ENCODE measurements at places on chromosomes 7 and 10.

DNA sequence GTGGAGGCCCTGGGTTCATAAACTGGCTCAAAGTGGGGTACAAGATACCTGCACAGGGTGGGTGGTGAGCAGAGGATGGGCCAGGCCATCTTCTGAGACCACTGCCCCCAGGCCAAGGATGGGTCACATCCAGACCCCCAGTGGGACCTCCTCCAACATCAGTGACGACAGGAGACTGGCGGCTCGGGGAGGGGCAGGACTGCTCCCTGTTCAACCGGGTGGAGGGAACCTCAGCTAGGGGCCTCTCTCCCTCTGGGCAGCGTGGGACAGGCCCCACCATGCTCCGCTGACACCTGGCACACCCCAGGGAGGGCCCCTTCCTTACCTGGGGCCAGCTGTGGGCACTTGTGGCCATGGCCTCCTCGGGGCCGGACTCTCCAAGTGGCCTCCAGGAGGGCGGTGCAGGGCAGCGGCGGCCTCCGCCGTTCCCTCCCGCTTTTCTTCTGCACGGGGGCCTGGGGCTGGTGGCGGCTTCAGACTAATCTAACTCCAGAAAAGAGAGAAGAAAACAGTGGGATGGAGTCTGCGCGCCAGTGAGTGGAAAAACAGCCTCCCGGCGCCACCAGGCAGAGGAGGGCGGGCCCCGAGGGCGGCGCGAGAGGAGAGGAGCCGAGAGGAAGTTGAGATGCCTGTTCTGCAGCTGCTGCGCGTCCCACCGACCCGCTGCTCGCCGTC, at the start of gene CALHM2:
Gene CALHM2, minus strand, starts transcription at position 540 of the 675 bp plus-strand sequence. CDS start 2,429 bp downstream, outside the sequence.
- peak; percentile 24 for DNase-seq

- no peak for DNase-seq
These were observed 43.4 kb downstream of the IGF2BP3 start for GRCh38 chr7:23426876-23427275.

DNA sequence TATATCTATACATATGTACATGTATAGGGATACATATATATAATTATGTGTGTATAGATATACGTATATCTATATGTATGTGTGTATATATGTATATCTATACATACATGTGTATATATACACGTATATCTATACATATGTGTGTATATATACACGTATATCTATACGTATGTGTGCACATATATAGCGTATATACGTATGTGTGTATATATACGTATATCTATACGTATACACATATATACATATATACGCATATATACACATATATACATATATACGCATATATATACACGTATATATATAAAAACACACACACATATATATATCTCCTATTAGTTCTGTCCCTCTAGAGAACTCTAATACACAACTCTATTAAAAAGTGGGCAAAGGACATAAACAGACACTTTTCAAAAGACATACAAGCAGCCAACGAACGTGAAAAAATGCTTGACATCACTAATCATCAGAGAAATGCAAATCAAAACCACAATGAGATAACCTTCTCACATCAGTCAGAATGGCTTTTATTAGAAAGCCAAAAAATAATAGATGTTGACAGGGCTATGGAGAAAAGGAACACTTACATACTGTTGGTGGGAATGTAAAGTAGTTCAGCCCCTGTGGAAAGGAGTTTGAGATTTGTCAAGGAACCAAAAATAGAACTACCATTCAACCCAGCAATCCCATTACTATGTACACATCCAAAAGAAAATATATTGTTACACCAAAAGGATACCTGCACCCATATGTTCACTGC, 22.0 kb upstream of the TMEM120A start:
- DNase-seq: no peak

- DNase-seq: no peak
These were observed 133.4 kb downstream of the ABCA13 start for GRCh38 chr7:48304641-48305040.

DNA sequence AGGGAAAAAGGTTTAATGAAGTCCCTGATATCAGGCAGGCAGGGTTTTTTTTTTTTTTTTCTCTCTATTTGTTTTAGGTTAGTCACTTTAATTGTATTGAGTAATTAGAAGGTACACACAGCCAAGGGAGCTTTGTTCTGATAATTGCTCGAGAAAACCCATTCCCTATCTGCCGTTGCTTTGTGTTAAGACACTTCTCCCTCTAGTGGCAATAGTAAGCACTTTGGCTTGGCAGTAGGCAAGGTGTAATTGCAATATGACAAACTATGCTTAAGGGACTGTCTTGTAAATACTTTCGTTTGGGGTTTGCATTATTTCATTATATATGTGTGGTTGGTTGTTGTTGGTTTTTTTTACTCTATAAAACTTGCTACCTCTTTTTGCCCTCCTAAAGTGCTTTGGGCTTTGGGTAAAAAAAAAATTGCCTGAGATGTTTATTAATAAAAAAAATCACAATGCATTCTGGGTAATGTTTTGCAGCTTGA, 113.4 kb downstream of the BTRC start:
- DNase-seq: no peak

DNA sequence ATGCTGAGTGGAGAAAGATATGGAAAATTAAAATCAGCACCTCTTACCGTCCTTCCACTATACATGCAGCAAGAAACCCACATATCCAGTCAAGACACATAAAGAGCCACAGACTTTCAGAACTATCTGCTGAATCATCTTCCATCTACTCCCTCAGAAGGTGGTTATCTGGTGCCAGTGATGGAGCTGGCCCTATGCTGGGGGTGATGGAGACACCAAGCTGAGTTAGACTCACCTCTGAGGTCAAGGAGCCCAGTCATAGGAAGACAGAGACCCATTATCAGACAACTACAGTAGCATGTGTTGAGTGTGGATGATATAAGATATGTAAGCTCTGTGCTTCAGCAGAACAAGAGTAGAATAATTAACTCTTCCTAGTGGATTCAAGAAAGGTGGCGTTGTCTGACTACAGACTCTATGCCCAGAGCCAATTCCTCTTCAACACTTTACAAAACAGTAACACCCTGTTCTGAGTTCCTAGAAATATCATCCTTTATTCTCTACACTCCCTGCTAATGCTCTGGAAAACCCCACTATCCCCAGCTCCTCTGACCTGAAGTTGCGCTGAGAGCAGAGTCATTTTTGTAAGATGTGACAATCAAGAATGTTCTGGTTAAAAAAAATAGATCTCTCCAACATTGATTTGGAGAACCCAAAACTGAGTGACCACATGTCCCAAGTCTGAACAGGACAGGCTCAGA, 14.3 kb downstream of the CYP3A5 start:
- no peak for DNase-seq

- DNase-seq: no peak
These were observed 13.9 kb downstream of the TSPAN14 start for GRCh38 chr10:80468002-80468401.

- DNase-seq: no peak
These were observed 64.4 kb upstream of the AHR start for GRCh38 chr7:17234030-17234397.

DNA sequence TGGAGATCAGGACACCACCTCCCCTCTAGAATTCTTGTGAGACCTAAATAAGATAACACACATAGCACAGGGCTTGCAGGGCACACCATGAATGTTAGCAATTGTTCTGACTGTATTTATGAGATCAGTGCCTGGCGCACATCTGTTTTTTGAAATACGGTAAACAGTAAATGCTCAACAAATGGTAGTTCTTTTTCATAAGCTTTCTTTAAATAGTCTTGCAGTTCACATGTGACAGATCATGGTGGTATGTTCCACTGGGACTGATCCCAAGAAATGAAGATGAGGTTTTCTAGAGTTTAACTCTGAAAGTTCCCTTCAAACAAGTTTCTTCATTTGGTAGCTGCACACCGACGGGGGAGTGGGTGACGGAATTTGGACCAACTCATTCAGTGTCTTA, 34.8 kb downstream of the CREB5 start:
- no peak for DNase-seq

DNA sequence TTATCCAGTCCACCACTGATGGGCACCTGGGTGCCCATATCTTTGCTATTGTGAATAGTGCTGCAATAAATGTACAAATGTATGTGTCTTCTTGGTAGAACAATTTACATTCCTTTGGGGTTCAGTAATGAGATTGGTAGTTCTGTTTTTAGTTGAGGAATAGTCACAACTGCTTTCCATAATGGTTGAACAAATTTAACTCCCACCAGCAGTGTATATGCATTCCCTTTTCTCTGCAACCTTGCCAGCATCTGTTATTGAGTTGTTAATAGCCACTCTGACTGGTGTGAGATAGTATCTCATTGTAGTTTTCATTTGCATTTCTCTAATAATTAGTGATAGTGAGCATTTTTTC, 27.8 kb downstream of the COA1 start:
- no peak for DNase-seq

DNA sequence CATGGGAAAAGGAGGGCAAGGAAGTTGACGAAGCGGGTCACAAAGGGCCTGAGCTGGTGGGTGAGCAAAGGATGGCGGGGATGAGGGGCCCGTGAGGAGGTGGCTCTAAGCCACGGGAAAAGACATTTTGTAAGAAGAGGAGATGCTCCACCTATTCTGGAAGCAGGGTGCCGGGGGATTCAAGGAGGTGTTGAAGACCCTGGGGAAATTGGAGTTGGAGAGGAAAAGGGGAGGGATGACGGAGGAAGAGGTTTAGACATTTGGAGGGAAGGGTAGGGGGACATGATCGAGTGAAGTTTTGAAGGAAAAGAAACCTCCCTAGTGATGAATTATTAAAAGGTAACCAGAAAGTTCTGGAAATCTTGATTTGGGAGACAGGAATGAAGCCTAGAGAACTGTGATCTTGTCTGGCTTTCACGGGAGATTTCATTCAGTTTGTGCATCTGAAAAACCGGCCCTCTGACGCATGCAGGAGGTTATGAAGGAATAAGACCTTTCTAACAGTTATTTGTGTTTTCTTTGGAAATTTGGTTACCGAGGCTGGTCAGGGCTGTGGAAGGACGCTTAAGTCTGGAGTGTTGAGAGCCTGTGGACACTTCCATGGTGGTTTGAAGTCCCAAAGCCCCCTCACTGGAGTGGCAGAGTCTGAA, 1.4 kb downstream of the SMO start:
- DNase-seq: no peak

- DNase-seq: no peak
These were observed 94.4 kb upstream of the PRR15 start for GRCh38 chr7:29469281-29469680.

Measured in NCI-H187 (cell line).